ENCODE measurements at places on chromosomes 2 and 18.

DNA sequence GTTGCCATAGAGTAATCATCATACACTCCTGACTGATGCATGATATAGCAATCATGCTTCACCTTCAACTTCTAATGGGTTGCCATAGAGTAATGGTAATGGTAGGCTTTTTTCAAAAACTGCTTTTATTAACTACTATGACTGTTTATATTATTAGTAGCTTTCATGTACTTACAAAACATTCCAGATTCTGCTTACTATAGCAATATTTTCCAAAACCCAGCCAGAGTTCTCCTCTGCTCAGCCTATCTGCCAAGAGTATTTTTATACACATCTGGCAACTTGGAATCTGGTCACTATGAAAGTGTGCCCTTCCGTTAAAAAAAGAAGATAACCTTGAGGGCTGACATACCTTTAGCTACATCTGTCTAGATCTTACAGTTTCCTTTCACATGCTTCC, 5.0 kb upstream of the UNC80 start:
- DNase-seq, result no peak

- DNase-seq, result no peak
These were observed 395.1 kb downstream of the FBXO15 start for GRCh38 chr18:73752546-73752945.

GRCh38 chr2:46963941-46964673, 48.5 kb upstream of the MCFD2 start:
- no peak for DNase-seq

DNA sequence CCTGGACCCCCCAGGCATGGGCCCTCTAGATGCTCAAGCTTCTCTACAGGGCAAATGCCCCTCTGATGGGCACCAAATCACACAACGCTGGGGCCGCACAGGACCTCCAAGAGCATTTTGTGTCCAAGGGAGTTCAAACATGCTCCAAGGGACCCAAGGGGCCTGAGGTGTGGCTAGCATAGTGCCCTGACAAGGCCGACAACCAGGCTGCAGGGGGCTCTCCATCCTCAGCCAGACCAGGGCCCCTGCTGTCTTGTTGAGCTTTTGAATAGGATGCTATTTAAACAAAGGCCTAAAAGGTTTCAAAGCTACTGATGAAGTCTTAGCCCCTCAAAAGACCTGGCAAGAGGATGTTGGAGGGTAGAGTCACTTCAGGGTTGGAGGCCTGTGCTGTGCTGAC, 33.1 kb downstream of the EN1 start:
- DNase-seq, result no peak

DNA sequence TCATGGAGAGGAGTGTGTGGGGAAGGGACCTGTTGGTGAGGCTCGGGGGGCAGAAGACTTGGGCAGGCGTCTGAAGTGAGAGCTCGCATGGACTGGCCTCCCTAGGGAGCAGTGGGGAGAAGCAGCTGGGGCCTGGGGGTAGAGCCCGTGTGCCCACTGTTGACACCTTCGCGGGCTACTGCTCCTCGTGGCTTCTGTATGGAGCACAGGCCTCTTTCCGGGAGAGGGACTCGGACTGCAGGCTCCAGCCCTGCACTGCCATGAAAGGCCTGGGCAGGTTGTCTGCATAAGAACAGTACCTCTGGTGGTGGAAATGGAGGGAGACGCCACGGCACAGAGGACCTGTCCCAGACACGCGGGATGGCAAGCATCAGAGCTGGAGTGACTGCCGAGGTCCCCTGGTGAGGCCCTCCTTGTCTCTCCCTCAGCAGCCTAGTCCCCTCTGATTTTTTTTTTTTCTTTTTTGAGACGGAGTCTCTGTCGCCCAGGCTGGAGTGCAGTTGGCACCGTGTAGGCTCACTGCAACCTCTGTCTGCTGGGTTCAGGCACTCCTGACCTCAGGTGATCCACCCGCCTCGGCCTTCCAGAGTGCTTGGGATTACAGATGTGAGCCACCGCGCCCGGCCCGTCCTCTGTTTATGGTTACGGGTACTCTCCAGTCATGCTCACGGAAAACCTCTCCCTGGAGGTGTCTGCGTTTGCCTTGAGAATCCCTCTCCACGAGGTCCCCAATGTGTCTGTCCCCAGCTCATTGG, 44.7 kb upstream of the PTMA start:
- DNase-seq, result no peak

GRCh38 chr2:208042041-208042440, 16.7 kb upstream of the PLEKHM3 start:
- no peak for DNase-seq

DNA sequence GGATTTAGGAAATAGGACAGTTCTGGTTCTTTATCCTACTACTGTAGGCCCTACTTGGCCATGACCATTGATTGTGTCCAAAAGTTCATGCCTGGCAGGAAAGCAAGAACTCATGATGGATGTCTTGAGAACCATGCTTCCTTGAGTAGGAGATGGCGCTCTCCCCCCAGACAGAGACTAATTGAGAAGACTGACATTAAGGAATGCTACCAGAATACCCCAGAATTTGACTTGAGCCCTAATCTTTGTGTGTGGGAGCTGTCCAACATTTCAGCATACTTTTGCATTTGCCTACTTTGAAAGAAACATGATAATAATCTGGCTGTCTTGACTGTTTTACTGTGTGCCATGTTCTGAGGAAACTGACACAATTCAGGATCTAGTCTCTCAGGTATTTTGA, 23.3 kb downstream of the MAPRE3 start:
- no peak for DNase-seq

DNA sequence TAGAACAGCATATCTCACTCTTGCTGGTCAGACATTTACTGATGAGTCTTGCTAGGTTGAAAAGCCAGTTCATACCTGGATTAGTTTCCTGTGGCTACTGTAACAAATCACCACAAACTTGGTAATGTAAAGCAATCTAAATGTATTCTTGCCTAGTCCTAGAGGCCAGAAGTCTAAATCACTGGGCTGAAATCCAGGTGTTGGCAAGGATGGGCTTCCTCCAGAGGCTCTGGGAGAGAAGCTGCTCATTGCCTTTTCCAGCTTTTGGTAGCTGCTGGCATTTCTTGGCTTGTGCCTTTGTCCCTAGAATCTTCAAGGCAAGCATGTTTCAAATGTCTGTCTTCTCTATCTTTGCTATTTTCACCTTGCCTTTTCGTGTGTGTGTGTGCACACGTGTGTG, 62.3 kb upstream of the MAP4K3 start:
- peak; percentile 11 for DNase-seq

GRCh38 chr18:7485616-7486015, 81.5 kb upstream of the PTPRM start:
- no peak for DNase-seq
